Stimulated activated CD8-positive, alpha-beta memory T cell treated with anti-CD3 and anti-CD28 coated beads, Interleukin-7, amount 100 ng/mL, for 1 hour (primary cell): ENCODE measurements at places on chromosomes 2 and 18.

GRCh38 chr2:158934170-158934569 is 34.3 kb upstream of the TANC1 start:
- no peak for DNase-seq

DNA sequence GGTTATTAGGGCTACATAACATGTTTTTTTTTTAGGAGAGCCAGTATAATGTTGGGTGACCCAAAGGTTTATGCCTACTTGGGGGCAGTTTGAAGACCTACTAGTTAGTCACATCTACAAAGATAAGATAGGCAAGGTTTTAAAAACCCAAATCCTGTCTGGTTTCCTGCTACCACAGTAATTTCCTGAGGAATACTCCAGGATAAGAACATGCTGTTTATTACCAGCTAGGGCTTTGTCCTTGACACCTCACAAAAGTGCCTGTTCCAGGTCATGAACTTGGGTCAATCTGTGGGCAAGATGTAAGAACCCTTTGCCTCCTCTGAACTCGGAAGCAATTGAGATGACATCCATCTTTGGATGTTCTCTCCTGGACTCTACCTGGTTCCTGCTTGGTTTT is 38.2 kb downstream of the CDC42EP3 start:
- DNase-seq = no peak

GRCh38 chr2:19226386-19226785 is 132.0 kb downstream of the OSR1 start:
- DNase-seq = no peak

DNA sequence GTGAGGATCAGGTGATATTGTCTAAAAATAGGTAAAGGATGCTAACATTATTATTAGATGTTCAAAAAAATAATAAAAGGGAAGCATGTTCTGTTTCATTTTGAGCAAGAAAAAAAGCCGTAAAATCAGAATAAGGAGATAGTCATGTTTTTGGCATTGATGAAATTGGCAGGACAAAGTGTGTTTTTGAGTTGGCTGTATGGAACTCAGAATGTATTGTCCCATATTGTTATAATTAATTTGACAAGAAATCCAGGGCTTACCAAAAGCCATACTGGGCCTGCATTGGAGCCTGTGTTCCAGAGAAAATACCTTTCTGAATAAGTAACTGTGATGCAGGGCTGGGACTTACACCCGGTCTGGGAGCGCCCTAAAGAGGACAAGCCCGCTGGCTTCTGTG is 232.0 kb downstream of the AGAP1 start:
- no peak for DNase-seq

DNA sequence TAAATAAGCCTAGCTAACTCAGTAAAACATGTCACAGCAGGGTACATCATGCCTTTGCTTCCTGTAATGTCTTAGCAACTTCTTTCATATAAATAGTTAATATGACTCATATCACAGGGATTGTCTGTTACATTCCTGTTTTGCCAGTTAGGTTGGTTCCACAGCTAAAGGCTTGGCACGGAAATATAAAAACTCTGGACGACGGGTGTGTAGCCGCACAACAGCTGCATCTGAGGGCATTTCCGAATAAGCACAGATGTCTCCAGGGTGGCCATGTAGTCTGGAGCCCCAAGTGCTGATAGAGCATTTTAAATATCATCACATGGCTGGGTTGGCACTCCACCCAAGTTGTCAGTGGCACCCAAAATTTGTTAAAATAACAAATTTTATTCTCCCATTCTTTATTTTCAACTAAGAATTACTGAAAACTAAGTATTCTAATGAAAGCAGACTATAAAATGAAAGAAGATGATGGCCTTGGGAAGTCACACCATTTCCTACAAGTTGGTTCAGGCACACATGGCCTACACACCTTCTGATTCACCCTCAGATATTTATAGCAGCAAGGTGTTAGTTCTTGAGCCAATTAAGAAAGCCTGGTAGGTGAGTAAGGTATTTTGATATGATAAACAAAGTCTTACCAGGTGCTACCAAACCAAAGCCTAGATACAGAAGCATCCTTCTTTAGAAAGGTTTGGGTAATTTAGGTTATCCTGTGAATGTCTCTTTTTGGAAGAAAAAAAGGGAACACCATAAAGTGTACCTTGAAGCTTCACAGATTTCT is 61.8 kb upstream of the STK17B start:
- DNase-seq = no peak

- DNase-seq = no peak
Measured at GRCh38 chr18:25516121-25516520, 164.2 kb upstream of the ZNF521 start.

DNA sequence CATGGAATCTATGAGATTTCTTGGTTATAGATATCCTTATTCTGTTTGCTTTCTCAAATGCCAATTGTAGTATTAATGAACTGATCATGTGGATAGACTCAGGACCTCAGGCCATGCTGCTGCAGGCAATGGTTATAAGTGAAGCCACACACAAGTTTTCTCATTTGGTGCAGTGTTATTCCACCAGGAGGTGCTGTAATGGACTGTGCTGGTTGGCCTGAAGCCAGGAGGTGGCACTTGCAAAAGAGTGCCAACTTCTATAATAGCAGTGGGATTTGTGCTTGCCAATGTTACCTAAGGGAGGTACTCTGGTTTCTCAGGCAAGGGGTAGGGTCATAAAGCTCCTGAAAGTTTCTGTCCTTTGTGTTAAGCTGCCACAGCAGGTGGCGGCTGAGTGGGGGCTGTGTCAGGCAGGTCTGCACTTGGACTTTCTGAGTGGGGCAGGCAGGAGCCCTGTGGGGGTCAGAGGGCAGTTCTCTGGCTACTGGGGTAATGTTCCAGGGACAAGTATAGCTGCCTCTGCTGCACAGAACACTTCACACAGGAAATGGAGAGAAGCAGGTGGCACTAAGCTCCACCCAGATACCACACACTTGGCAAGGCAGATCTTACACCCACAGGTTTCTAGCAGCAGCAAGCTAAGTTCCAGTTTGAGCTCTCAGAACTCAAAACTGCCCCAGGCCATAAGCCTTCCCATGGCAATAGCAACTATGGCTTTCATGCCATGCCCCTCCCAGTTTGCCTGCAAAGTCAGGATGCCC is 352.6 kb upstream of the CWC22 start:
- DNase-seq = no peak

GRCh38 chr2:173001664-173002604 is 73.7 kb upstream of the MAP3K20 start:
- no peak for DNase-seq

DNA sequence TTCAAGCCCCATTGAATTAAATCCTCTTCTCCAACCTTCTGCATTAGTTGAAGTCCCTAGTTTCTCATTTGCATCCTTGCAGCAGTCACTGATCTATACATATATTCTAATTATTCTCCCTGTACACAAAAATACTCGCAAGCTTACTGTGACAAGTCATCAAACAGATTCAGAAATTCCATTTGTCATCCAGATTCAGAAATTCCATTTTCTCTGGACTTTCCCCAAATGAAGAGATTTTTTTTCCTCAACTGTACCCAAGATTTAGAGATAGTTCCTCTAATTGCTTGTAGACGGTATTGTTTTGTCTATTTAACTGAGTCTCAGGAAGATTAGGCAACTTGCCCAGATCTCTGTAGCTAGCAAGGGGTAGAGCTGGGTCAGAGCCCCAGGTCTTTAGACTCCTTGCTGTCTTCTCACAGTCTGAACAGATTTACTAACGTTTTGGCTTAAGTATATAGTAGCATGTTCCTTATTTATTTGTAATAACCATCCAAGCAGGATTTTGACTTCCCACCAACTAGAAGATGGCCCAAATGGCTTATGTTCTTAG is 34.2 kb downstream of the RAB12 start:
- no peak for DNase-seq

DNA sequence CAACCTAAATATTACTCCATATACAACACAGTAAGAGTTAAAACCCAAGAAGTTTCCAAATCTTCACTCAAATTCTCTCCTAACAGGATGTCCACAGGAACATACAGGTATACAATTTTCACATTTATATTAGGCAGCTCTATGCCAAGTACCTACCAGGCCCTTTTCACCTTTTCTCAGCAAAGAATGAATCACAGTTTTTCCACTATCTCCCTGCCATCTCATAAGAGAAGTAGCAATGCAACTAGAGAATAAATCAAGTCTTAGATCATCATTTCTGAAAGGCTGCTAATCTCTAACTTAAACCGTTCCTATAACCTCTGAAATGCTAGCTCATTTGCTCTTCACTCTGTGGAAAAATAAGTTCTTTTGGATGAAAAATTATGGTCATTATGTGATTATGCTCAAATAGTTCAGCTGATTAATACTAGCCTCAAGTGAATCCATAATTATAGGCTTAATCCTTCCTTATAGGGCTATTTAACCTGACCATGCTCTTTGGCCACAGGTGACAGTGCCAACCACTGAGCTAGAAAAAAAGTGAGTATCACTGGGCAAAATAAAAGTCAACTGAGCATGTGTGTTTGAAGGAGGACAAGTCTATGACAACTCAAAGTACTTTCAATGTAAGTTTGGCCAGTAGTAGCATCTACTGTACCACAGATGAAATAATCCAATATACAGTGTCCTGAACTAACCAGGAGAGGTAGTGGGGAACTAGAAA is 79.7 kb downstream of the COBLL1 start:
- DNase-seq = no peak

DNA sequence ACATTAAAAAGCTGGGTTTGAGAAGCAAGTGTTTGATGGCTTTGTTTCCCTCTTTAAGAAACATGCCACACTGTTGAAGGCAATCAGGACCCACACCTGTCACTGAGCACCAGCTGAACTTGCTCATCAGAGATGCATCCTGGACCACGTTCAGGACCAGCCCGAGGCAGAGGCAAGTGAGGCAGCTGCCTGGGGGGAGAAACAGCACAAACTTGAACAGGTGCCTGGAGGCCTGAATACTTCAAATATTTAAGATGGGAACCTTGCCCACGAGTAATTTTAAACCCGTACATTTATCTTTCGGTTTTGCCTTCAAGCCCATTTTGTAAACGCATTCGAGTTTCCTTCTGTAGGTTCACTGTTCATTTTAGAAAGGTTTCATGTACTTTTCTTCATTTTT is 421.3 kb downstream of the NYAP2 start:
- DNase-seq = no peak

DNA sequence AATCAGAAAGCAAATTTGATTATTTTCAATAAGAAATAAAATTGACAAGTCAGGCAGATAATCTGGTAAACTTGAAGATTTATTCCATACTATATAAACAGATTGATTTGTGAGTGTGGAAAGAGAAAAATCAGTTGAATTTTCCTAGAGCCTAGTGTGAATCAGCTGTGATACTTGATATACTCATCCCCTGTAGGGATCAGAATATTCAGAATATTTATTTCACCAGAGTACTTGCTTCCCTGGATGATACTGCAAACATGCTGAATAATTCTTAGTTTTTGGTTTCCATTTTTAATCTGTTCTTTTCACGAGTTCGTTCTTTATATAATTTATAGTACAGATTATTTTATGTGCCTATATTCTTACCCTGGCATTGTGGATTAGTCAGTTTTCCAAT is 142.8 kb downstream of the GALNT3 start:
- DNase-seq = no peak

- DNase-seq = no peak
Measured at GRCh38 chr2:25587361-25587760, 86.0 kb downstream of the DTNB start.

GRCh38 chr2:33122726-33123125 is 176.0 kb downstream of the LTBP1 start:
- DNase-seq = no peak

- no peak for DNase-seq
Measured at GRCh38 chr2:190344276-190344827, 963 bp downstream of the INPP1 start.
